ENCODE measurements at places on chromosomes 11 and 22. TPM values are rescaled to one million over a fixed set of nuclear protein-coding genes. Genes with fewer than 3 reads are reported as not detected.

GRCh38 chr22:17237038-17237668 lies 17.9 kb upstream of the ADA2 start:
- DNase-seq = no peak

GRCh38 chr22:42961810-42962209 lies 53.1 kb downstream of the PACSIN2 start:
- DNase-seq = no peak

The SAA2 gene
- polyA plus RNA-seq = not detected

The LYVE1 gene
- polyA plus RNA-seq = 55.2 TPM

GRCh38 chr11:11691296-11692151 lies 69.7 kb upstream of the GALNT18 start:
- no peak for DNase-seq

The CCDC73 gene
- 0.26 TPM for polyA plus RNA-seq

The EXPH5 gene
- 3.7 TPM for polyA plus RNA-seq

- DNase-seq = no peak
Observed at GRCh38 chr11:695288-695537, 191 bp upstream of the DEAF1 start.

The TTC36 gene
- polyA plus RNA-seq = 1.1 TPM

DNA sequence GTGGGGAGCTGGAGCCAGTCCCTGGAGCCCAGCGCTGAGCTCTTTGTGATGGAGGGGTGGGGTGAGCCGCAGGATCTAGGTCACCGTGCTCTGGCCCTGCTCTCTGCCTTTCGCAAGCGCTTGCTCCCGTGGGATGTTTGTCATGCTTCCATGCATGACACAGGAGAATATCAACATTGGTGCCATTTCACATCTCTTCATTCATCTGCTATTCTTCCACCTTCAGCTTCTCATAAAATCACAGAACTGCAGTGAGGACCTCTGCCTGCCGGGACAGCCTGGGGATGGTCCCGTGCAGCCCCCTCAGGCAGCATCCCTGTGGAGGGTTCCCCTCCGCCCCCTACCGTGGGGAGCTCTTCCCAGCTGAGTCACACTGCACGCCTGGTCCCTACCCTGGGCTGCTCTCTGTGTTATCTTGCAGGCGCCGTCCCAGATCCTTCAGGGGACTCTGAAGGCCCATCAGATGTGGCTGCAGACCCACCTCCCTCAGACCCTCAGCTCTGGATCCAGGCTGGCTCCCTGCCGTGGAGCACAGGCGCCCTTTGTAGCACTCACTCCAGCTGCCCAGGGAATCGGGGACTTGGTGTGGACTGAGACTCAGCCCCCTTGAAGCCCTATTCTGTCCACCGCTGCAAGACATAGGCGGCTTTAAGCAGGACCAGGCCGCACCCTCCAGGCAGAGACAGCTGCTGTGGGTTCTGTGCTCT lies 5.1 kb upstream of the SEPTIN5 start:
- DNase-seq = no peak

- DNase-seq = no peak
Observed at GRCh38 chr22:27594474-27595134, 207.0 kb downstream of the MN1 start.

DNA sequence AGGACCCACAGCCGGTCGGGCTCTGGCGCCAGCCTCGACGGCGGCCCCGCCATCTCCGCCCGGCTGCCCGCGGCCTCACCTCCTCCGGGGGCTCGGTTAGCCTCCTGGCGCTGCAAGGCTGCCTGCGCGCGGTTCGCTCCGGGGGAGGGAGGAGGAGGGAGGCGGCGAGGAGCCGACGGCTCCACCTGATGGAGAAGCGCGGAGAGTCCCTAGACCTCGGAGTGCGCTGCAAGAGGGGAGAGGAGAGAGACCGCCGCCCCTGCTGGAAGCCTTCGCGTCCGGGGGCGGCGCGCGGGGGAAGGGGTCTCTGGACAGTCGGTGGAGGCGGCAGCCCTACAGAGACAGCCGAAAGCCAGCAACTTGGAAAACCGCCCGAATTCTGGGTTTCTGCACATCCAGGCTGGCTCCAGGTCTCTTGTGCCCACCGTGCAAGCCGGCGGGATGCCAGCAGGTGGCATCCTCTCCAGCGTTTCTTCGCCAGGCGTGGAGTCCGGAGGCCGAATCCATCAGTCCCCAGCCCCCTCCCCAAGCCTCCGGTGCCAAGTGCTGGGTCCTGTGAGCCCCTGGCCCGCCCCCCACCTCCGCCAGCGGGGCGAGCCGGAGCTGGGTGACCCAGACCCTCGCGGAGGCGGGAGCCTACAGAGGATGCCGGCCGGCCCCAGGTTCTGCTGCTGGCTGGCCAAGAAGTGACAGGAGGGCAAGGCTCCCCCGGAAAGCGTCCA lies 2.9 kb upstream of the KIRREL3 start:
- DNase-seq = no peak

GRCh38 chr22:36811094-36811800 lies 5.6 kb downstream of the PVALB start:
- DNase-seq = no peak

The CDC45 gene
- 18.1 TPM for polyA plus RNA-seq
